ENCODE measurements at places on chromosomes 3 and 15.

GRCh38 chr3:38805765-38806386 is 10.1 kb downstream of the SCN10A start:
- no peak for DNase-seq

DNA sequence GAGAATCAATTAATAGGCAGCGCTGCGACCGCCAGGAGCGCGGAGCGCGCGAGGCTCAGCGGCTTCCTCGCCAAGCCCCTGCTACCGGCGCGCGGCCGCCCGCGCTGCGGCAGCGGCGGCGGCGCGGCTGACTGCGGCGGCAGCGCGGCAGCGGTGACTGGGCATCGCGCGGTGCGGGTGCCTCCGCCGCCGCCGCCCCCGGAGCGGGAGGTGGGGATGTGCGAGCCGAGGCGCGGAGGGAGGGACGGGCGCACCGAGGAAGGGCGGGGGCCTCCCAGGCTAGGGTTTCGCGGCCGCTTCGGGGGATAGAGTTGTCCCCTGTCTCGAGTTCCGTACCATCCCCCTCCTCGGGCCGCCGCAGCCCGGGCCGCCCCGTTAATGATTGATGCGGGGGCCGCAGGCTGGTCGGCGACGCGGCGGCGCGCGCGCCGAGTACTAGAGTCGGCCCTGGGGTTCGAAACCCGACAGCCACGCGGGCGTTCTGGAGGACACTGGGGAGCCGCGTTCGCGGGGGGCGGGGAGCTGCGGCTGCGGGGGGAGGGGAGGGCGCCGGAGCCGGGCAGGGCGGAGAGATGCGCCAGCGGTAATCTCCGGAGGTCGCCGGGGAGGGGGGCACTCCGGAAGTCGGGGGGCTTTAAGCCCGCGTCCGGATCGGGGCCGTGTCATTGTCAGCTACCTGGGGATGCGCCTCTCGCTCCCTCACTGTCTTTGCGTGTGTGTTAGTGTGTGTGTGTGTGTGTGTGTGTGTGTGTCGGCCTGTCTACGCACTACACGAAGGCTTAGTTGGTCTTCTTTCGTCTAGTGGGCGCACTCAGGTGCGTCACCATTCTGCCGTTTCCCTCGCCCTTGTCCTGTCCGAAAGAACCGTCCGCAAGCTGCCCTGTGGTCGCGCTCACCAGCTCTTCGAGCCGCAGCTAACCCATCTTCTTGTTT is at the start of gene PAQR9:
Gene PAQR9 (minus strand): TSS at position 159 of the 933 bp plus-strand sequence. CDS start 338 bp downstream, outside the sequence.
- DNase-seq: peak; percentile 12

- no peak for DNase-seq
Measured at GRCh38 chr15:65801229-65801805, 9.2 kb upstream of the DENND4A start.

- no peak for DNase-seq
Measured at GRCh38 chr3:12400616-12401194, 83.6 kb upstream of the TSEN2 start.

DNA sequence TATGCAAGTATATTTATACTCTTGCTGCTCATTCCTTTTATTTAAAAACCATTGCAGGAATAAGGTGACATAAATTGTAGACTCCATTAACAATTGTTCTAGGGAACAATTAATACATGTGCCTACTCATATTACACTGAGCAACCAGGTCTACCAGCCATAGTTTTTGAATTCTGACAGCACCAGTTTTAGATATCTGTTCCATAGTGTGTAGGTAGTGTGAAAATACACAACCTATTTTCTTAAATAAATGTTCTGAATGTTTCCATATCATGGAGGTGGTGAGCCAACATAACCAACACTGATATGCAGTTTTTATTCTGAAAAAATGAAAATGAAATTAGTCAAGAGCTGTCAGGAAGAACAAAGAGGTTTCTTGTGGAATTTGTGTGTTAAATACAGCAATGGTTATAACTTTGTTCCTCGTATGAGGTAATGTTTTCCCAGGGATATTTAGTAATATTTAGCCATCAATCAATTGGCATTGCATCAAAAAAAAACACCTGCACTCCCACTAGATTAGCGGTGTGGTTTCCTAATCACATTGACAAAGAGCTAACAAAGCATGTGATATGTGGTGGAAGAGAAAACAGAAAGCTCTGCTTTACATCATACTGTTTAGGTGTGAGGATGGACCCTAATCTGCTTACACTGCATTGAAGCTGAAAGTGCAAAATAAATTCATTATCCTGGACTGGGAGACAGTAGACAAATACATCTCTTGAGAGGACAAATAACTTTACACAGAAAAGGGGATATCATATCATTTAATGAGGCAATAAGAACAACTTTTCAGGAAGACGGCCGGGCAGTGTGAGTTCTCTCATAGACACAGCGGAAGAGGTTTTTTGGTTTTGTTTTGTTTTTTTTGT is 369.5 kb upstream of the THBS1 start:
- DNase-seq: no peak

GRCh38 chr15:30973379-30973778 is 18.0 kb downstream of the MTMR10 start:
- DNase-seq: no peak

DNA sequence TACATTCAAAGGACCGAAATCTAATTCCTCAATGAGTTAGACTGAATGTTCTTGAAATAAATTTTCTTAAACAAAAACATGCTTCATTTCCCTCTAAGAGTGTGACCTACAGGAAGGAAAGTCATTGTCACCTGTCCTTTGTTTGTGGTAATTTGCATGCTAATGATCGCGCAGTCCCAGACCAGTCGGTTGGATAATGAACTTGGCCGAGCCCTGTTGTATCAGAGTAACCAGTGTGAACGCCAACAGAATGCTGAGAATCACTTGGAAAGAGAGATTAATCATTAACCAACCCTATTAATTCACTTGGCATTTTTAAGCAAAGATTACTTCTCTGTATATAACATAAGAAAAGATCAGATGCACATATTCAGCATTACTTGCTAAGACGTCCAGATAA is 8.1 kb upstream of the ARNT2 start:
- DNase-seq: no peak

- DNase-seq: no peak
Measured at GRCh38 chr3:108524537-108524936, 14.1 kb upstream of the MYH15 start.

DNA sequence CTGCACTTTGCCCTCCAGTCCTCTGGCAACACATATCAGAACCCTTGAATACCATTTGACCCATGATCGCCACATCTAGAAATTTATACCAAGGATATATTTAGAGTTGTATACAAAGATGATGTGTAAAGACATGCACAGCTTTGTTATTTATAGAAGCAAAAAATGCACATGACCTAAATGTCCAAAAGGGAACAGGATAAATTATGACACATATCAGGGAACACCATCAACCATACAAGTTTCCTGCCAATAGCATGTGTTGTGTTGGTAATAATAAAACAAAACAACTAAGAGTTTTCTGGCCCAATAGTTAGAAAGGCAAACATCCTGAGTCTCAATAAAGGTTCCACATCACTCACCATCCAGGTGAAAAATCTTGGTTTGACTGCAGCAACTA is 51.5 kb downstream of the AAGAB start:
- DNase-seq: no peak

GRCh38 chr3:85075663-85076062 is 116.9 kb downstream of the CADM2 start:
- no peak for DNase-seq

DNA sequence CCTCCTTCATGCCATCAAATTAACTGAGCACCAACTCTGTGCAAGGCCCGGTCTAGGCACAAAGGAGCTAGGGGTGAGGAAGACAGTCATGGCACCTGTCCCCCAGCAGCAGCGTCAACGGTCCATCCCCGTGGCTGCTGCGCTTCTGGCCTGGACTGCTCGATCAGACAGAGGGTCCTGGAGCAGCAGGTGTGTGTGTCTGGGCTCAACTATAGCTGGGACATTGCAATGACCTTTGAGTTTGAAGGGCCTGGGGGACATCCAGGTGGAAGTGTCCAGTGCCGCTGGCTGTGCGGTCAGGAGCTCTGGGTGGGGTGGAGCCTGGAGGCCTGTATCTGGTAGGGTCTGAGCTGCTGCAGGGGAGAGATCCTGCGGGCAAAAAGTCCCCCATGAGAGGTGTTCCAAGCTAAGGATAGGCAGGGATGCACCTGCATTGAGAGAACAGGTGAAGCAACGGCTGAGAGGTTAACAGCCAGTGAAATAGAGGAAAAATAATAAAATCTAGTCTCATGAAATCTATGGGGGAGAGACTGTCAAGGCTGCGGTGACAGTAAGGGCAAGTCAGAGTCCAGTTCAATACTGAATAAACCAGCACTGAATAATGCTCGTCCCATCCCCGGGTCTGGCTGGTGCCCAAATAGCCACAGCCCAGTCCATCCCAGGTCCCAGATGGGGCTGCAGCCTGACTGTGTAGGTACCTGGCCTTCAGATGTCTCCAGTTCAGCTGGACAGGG is 25.4 kb upstream of the SLC41A3 start:
- no peak for DNase-seq

DNA sequence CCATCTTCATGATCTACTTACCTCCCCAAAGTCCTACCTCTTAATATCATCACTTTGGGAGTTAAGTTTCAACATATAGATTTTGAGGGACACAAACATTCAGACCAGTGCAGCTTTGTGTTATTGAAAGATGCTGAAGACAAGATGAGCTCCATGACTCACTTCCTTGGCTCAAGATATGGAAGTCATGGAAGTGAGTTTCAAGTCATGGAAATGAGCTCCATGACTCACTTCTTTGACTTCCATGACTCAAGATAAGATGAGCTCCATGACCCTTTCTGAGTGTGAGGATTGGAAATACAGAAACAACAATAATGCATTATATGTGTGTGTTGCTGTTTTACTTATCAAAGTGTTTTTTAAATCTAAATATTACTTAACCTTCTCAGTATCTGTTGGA is 170.2 kb upstream of the TPRG1 start:
- no peak for DNase-seq

DNA sequence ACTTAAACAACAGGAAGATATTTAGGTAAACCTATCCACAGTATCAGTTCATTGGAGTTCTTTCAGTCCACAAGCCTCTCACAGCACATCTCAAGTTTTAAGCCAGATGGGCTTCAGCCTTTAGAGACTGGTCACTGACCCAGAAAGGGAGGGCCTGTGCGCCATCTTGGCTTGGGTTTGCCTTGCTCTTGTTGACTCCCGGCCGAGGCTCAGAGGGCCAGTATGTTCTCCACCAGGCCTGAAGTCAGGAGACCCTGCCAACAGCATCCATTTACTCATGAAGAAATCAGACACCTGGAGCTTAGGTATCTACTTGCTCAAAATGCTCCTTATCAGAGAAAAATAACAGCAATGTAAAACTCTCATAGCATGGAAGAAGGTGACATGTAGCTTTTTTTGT is 6.2 kb downstream of the RGMA start:
- no peak for DNase-seq

DNA sequence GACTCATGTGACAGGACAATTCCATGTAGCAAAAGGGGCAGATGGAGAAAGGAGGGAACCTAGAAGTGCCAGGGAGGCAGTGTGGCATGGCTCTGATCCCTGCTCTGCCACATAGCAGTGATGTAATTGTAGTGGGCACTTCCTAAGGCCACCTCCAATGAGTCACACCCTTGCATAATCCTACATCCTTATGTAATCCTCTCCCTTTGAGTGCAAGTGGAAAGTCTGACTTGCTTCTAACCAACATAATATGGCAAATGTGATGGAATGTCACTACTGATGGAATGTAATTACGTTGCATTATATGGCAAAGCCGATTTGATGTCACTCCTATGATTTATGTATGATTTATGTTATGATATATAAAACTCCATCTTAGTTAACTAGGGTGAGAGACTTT is 72.9 kb upstream of the ATP2C1 start:
- no peak for DNase-seq

GRCh38 chr3:172630316-172630715 is 80.6 kb downstream of the NCEH1 start:
- no peak for DNase-seq

- DNase-seq: no peak
Measured at GRCh38 chr15:35725353-35725752, 179.4 kb upstream of the DPH6 start.

DNA sequence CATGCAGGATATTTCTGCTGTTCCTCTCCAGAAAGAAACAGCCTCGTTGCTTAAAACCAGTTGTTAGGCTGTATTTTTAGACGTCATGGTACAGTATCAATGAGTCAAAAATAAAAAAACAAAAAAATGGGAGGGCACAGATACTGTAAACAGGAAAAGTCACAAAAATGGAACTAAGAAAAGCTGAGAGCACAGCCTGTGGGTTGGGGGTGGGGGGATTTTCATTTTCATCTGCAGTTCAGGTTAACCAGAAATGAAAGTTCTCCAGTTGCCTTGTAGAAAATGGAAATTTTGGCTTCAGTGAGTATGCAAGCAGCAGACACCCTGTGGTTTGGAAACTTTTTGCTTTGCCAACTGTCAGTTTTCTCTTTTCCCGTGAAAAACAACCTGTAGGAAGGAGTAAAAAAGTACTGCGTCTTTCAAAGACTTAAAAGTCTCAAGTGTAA is 59.0 kb downstream of the FRMD4B start:
- DNase-seq: no peak

GRCh38 chr15:45660231-45660979 is 25.6 kb downstream of the SQOR start:
- DNase-seq: no peak

DNA sequence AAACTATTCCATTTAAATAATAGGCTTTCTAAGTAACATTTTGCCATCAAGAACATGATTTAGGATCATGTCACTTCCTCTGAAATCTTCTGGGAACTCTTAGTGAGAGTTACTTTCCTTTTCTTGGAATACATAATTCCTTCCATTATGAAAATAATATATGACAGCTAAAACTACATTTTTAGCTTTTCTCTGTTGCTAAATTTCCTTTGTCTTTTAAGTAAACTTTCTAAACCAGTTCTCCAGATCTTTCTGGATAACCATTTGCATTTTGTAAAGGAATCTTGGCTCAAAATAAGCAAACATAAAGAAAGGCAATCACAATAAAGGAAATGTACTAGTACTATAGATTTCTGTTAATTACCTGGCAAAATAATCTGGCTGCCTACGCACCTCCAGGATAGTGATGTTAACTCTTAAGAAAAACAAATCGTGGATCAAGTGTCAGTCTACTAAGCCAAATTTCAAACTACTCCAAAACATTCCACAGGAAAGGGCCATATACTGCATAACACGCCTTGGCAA is 165.7 kb downstream of the ZNF385D start:
- no peak for DNase-seq

DNA sequence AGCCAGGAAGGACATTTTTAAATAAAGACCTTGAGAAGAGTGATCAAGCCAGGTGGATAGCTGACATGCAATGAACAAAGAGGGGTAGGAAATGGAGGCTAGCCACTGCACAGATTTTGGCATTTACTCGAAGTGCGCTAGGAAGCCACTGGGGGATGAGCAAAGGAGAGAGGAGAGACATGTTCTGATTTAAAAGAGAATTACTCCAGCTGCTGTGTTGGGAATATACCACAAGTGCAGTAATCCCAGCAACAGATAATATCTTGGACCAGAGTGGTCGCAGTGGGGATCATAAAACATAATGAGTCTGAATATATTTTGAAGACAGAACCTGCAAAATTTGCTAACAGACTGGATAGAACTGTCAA is 19.9 kb downstream of the KPNA4 start:
- no peak for DNase-seq

DNA sequence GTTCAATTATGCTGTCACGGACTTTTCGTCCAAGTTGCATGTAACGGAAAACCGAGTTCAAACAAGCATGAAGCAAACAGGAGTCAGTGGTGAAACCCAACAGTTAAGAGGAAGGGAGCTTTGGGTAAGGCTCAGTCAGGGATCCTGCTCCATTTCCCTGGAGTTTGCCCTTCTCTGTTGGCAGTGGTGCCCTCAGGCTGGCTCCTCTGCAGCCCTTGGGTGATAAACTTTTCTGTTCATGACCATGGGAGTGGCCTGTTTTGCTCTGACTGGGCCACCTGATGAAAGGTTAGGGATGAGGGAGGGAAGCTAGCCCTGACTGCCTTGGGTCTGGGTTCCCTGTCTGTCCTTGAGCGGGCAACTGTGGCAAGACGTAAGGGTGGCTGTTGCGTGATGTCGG is 16.1 kb downstream of the CHAC1 start:
- no peak for DNase-seq

Measured in NCI-H510A treated with DMSO at 0.1 percent for 48 hours (cell line).